Stimulated activated CD4-positive, alpha-beta T cell treated with anti-CD3 and anti-CD28 coated beads, Interleukin-4, amount 100 ng/mL, for 48 hours (primary cell): ENCODE measurements at places on chromosomes 7 and 10.

DNA sequence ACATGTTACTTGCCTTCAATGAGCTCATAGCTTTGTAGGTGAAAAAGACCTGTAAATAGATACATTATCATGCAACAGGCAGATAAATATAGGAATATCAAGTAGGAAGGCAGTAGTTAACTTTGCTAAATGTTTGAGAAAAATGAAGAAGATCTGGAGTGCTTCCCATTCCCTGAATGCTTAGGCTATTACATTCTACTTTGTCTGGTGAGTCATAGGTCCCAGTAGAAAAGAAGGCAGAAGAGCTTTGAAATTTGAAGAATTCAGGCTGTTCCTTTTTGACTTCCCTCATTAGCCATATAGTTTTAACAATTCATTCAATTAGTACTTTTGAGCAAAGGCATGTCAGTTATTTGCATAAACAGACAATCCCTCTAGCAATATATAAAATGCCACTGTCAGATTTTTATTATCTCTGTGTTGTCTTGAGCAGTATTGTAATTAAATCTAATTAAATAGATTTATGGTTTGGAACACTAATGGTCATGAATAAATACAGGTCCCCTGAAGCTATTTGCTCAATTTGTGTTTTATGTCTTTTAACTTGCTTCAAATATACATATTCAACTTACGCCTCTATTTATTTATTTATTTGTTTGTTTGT is 875.0 kb downstream of the REEP3 start:
- no peak for DNase-seq

GRCh38 chr10:95233377-95234034 is 39.5 kb downstream of the ACSM6 start:
- no peak for DNase-seq

- no peak for DNase-seq
Measured at GRCh38 chr10:389261-389790, 254.1 kb downstream of the ZMYND11 start.

DNA sequence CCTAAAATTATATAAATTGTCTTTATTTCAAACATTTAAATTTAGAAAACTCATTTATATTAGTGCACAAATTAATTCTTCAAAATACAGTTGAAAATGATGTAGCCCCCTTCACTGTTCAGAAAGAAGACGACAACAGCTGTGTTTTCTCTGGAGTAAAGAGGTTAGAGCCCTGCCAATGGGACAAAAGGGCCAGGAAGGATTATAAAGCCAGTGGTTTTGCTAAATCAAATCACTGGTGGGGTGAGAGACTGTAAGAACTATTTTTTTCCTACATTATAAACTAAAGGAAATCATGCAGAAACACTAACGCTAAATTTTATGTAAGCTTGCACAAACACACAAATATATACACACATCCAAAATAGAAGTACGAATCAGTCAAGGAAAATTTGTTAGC is 386.6 kb downstream of the PARD3 start:
- no peak for DNase-seq

DNA sequence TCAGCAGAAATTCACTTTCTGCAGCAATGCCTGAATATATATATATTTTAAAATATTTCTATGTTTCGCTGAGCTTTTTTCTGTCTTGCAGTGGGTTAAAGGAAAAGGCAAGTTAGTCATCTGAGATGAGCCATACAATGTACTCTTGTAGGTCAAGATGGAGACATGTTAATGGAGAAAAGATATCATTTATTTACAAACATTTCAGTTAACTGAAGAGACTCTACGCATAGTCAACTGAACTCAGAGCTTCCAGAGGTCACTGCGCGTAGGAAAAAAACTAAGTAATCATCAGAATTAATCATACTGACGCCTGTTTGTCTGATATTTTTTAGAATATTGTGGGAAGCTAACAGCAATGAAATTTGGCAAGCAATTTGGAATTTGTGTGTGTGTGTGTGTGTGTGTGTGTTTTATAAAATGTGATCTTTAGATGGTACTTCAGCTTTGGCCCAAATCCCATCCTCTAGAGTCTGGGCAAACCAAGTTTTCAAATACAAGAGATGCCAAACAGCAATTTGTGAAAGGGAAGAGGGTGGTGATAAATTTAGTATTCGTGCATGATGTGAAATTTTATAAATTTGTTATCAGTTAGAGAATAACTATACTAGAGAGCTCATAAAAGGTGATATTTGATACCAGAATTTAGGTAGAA is 193.9 kb upstream of the AGR3 start:
- DNase-seq = no peak

DNA sequence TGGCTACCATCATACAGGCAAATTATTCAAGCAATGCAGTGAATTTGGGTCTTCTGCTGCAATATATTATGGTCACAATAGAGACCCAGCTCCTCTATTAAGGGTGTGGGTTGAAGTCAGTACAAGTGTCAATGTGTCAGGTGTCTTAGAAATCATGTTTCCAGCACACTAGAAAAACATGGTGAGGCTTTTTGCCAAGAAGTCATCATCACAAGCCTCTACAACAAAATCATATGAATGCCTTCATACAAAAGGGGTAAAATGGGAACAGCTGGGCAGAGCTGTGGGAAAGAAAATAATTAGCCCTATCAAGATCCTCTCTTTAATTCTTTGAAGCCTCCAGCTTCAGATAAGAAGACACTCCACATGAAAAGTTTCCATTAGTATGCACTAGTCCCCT is 37.2 kb downstream of the FAM13C start:
- DNase-seq = no peak

DNA sequence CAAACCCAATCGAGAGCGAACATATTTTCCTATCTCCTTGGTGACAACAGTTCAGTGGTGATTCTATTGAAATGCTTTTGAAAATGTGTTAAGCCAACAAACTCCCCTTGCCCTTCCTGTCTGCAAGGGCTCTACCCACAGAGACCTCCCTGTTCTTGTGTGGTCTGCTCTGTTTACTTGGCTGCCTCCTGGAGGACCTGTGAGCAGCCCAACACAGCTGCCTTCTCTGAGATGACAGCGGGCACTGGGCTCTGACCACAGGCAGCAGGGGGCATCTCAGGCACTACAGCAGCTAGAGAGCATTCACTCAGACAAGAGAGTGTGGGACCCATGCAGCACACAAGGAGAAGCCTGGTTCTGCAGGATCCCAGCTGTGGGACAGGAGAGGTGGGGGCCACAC is 416.4 kb downstream of the TCERG1L start:
- no peak for DNase-seq

DNA sequence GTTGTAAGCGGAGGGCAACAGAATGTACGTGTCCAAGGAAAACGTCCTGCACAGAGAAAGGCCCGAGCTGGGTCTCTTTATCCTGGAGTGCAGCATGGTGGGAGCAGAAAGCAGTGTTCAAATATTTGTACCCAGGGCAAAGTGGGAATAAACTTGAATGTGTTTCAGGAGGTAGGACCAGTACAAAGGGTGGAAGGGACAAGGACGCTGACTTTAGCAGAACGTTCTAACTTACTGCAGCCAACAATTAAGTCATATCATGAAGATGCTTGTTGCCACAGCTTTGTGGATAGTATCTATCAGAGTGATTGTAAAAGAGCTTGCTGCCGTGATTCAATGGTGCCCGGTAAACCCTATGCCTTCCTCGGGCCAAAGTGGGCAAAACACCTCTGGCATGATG is 30.5 kb upstream of the ZC3HAV1L start:
- no peak for DNase-seq

DNA sequence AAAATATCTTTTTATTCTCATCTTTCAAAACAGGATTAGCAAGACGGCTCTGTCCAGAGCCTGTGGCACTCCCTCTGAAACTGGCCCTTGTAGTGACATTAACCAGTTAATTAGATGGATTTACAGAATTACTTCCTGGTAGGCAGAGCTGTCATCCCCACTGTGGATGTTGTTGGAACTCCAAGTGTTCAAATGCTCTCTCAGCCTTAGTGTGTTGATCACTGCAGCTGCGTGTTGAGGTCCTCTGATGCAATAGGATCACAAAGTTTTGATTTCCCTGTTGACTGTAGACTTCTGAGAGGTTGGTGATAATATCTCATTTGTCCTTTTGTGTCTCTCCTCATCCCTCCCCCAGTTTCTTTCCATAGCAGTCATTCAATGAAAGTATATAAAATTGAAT is 117.3 kb upstream of the CDK6 start:
- peak; percentile 10 for DNase-seq

GRCh38 chr10:80158126-80158525 is 25.6 kb downstream of the PLAC9 start:
- DNase-seq = no peak

- no peak for DNase-seq
Measured at GRCh38 chr7:305410-306151, 15.6 kb downstream of the FOXL3 start.

- no peak for DNase-seq
Measured at GRCh38 chr7:20388084-20388483, 57.4 kb downstream of the ITGB8 start.

DNA sequence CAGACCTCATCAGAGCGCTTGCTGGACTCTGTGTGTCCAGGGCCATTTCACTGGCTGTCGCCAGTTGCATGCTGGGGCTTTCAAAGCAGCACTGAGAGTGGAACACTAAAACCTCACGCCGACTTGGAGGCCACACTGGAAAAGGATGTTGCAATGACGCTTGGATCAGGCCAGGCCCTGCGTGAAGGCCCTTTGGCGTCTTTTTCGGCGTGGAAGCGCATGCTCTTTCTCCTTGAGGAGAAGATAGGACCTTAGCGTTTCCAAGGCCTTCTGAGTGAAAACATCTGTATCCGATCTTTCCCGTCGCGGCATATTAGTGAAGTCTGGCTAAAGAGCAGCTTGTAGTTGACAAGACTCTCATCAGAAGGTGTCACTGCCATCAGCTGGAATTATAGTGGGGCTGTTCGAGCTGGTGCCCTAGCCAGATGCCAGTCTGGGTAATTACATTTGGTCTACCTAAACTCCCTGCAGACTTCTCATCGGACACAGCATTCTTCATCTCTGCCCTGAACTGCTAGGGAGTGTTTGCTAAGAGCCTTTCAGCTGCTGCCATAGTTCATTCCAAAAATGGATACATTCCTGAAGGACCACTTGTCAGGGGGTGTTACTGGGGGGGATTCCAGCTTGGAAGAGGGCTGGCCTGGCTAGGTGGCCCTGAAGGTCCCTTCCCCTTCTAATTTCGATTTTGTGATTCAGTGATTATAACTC is 167.7 kb upstream of the TCF7L2 start:
- DNase-seq = no peak

DNA sequence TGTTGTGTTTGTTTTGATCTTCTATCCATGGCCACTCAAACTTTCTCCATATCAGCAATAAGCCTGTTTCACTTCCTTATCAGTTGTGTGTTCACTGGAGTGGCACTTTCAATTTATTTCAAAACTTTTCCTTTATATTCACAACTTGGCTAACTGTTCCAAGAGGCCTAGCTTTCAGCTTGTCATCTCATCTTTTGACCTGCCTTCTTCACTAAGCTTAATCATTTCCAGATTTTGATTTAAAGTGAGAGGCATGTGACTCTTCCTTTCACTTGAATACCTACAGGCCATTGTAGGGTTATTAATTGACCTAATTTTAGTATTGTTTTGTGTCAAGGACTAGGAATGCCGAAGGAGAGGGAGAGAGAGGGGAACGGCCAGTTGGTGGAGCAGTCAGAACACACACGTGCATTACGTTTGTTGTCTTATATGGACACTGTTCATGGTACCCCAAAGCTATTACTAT is 5.5 kb upstream of the GNAT3 start:
- DNase-seq = no peak

DNA sequence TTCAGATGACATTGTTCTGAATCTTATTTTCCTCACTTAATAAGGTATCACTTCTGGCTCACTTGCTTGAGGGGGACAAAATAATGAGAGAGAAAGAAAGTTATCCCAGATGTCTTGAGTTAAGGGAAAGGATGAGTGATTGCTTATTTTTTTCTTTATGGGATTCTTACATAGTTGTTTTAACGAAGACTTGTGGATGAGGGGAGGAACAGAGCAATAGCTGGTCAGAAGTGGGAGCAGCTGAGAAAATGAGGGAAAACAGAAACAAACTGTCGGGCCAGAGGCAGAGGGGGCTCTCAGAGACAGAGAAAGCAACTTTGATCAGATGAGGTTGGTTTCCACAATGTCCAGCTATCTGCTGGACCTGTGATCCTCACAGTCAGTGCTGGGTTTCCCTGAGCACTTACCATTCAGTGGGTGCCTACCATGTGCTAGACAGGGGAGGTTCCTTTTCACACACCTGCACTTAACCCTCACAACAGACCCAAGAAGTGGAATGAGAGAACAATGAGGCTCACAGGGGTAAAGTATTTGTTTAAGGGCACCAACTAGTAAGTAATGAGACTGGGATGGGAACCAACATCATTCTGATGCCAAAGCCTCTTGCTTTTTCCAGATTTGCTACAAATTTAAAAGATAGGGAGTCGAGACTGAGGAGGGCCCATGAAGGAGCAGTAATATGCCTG is 64.2 kb downstream of the BICC1 start:
- no peak for DNase-seq

GRCh38 chr7:88637795-88638194 is 121.7 kb upstream of the ZNF804B start:
- no peak for DNase-seq

DNA sequence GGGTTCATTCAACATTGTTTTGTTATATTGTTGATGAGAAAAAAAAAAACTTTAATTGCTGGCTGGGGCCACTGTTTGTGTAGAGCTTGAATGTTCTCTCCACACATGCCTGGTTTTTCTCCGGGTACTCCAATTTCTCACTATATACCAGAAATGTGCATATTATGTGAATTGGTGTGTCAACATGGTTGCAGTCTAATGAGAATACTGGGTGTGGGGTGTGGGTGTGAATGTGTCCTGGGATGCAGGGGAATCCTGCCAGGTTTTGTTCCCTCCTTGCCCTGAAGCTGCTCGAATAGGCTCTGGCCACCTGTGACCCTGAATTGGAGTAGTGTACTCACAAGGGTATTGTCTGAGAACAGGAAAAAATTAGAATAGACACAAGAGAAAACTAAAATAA is 81.4 kb downstream of the VIM start:
- DNase-seq = no peak

GRCh38 chr7:13946181-13946580 is 43.3 kb downstream of the ETV1 start:
- DNase-seq = no peak

- DNase-seq = no peak
Measured at GRCh38 chr10:77007834-77008233, 629.8 kb downstream of the KCNMA1 start.

DNA sequence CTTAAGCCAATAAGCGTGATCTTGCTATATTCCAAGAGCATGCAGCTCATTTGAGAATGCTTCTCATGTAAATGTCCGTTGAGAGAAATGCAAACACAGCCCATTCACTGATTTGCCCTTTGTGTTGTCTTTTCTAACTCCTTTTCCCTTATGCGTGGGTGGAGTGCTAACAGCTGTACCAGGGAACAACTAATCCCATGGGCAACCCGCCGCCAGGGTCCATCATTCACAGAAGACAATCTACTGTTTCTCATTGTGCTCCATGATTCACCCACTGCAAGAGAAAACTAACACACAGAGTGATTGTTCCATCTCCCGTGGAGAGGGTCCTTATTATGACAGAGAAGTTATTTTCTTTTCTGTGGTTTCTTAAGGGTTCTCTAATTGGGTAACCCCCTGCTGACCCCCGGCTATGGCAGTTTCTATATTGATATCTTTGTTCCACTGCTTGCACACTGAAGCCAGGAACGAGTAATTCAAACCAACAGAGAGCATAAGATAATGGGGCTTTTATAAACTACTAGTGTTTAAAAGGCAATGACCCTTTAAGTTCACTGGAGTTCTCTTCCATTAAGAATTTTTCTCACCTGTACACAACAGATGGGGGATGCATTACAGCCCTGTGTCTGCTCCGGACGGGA is 298.7 kb downstream of the BAMBI start:
- no peak for DNase-seq

GRCh38 chr7:24967696-24968095 is 12.3 kb downstream of the OSBPL3 start:
- DNase-seq = no peak
